ENCODE measurements at places on chromosomes 4 and X.
A peak's percentile ranks its signal among the peaks of the same experiment; 100 is the strongest.

DNA sequence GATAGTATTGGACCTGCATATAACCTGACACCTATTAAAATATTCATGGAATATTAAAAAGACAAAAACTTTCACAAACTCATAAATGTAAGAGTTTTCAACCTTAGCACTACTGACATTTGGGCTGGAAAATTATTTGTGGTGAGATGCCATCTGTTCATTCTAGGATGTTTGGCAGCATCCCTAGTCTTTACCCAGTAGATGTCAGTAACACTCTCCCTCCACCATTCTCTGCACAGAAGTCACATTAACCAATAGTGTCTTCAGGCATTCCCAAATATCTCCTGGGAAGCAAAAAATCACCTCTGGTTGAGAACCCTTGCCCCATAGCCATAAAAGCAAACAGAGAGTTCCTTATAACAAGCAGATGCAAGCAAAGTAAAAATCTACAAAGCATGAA lies 41.4 kb upstream of the NDST4 start:
- DNase-seq: no peak

DNA sequence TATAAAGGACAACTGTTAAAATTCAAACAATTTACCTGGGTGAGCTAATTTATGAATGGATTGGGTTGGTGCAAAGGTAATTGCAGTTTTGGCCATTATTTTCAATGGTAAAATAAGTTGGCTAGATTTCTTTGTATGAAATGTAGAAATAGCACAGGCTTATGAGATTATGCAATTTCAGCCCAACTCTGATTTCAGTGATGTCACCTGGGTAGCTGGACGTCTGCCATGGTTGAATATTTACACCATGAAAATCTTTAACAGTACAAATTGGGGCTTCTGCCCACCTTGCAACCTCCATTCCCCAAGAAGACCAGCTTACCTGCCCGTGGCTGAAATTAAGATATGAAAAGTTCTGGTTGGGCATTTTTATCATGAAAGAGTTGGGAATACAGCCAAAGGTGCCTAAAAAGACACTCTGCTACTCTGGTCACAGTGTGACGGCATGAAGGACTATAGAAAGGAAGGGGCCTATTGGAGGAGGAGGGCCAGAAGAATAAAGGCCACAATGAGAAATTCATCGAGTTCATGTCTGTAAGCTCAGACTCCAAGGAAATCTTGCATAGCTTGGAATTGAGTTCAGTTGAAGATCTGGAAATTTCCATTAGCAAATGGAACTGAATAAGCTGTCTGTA lies 29.7 kb downstream of the EGF start:
- DNase-seq: no peak

DNA sequence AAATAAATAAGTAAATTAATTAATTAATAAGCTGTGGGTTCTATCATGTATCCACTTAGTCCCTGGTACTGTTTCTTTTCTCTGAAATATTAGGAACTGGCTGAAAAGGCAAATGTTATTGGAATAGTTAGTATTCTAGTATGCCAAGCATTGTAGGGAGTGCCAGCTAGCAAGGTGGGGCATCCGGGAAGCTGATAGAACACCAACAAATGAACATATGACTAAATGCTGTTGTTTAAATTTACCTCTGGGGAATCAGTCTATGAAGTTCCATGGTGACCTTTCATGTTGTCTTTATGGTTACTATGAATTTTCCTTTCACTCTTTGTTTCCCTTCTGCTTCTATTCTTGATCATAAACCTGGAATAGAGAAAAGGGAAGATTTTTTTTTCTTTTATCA lies 32.7 kb downstream of the NUDT6 start:
- DNase-seq: no peak

DNA sequence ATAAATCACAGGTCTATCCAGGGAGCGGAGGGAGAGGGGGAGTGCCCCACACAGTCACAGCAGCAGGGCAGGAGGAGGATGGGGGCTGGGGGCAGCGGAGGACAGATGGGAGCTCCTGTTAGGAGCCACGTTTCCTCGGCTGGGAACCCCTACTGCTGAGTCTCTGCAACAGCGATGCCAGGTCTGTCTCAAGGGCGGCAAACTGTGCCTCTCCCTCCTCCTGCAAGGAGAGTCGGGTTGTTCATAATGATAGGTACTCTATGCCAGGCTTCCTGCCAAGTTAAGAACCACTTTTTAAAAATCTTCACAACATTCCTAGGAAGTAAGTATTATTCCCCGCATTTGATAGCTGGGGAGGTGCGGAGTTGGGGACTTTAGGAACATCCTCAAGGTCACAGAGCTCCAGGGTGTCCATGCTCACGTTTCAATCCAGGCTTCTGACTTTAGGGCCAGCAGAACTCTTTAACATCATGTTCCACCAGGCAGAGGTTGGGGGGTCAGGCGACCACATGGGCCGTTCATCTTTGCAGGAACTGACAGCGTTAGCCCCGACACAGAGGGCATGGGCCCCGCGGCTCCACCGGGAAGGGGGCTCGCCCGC lies 98.3 kb upstream of the MAML3 start:
- peak; percentile 60 for DNase-seq

DNA sequence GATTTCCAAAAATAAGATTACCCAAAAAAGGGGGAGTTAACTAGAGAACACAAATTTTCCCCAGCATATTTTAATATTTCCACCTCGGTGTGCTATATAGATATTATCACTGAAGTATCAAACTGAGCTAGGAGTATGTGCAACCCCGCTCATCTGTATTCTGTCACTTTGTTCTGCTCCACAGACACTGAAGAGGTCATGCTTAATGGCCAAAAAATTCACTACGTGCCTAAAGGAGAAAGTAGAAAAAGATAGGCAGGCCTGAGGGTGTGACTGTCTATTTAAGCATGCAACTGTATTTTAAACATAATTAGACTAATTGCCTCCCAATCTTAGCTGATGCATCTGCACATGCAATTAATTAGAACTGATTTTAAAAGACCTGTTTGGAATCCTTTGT lies 24.5 kb downstream of the SH3RF1 start:
- peak; percentile 38 for DNase-seq

- no peak for DNase-seq
Measured at GRCh38 chrX:50114113-50114512, 86.7 kb downstream of the AKAP4 start.

- no peak for DNase-seq
Measured at GRCh38 chrX:129647418-129648410, 7.0 kb downstream of the APLN start.

DNA sequence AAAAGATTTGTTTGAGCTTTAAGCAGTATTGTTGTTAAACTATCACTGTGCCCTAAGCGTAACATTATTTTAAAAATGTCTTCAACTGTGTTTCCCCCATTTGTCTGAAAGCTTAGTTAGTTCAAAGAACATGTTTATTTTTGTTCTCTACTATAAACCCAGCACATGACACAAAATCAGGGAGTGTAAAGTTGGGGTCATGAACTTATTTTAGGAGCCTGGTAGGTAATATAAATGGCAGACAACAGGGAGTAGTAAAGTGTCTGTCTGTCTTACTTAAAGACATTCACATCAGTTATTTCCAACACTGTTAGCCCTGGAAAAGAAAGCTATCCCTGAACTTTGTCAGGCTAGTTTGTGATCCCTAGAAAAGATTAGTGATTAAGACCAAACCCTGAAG lies 3.9 kb downstream of the AIMP1 start:
- no peak for DNase-seq

GRCh38 chrX:9857575-9858474 lies 71.6 kb downstream of the SHROOM2 start:
- DNase-seq: no peak

DNA sequence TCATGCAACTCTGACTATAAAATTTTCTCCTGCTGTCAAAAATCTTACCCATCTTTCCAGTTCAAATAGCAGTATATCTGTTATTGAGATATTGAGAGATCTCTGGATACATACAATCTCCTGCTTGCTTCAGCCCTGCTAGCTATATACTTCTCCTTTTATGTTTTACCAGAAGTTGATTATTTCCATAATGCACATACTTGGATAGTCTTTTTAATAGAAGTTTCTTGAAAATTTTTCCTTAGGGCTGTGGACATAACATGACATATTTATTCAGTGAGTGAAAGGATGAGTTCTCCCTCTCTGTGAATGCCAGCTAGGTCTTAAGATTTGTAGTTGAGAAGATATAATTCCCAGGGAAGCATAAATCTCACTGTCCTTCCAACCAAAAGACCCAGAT lies 234.1 kb upstream of the NR3C2 start:
- DNase-seq: no peak

GRCh38 chr4:36280555-36280954 lies 861 bp upstream of the DTHD1 start:
- DNase-seq: no peak

- no peak for DNase-seq
Measured at GRCh38 chr4:100288811-100289529, 98.7 kb upstream of the DDIT4L start.

GRCh38 chr4:140943486-140944198 lies 187.5 kb upstream of the TBC1D9 start:
- DNase-seq: no peak

DNA sequence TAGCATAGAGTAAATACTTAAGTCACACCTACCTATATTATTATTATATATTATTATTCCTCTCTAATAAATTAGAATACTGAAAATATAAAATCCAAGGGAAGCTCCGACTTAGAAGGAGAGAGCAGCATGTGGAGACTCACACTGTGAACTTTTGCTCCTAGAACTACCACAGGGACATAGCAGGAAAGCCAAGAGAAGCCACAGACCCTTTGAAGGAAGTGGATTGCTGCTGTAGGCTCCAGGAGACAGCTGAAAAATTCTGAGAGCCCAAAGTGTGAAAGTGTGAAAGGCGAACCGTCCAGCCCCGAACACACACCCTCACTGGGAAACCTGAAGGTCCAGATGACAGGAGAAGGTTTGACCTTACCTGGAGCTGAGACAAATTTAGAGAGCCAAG lies 177.0 kb downstream of the FAM13A start:
- no peak for DNase-seq

DNA sequence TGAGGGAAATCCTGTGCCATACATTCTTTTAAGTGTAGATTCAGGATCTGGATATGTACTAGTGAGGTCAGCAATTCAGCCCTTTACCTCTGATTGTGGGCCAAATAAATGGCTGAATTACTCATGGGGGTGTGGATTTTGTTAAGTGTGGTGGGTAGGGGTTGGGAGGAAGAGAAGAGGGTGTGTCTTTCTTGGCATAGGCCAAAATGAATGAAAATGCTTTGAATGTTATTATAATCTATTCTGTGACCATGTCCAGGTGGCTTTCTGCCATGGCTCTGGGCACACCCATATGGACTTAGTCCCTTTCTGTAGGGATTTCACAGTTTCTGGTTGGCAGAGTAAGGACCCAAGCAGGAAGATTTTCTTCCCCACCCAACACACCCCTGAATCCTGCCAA lies 244.3 kb downstream of the CBR4 start:
- no peak for DNase-seq

- no peak for DNase-seq
Measured at GRCh38 chrX:4825550-4825949, 1112.1 kb upstream of the PRKX start.

DNA sequence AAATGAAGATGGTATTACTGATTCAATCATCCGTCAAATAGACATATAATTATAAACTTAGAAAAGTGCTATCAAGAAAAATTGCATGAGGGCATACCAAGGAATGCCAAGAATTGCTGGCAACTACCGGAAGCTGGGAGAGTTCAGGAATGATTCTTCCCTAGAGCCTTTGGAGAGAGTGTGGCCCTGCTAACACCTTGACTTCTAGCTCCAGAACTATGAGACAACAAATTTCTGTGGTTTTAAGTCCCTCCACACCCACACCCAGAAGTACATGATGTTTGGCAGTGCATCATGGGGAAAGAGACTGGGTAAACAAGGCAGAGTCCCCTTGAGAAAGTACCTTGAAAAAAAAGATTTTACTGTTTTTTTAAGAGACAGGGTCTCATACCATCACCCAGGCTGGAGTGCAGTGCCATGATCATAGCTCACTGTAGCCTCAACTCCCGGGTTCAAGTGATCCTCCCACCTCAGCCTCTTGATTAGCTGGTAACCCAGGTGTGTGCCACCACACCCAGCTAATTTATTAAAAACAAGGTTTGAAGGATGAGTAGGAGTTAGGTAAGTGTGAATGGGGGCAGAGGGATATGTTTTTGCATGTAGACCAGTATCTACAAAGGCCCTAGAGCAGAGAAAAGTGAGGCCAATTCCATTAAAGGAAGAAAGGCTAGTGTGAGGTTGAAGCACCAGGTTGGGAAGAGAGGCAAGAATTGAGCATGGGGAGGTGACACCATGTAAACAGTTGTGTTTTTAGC lies 53.1 kb downstream of the GSX2 start:
- DNase-seq: no peak

DNA sequence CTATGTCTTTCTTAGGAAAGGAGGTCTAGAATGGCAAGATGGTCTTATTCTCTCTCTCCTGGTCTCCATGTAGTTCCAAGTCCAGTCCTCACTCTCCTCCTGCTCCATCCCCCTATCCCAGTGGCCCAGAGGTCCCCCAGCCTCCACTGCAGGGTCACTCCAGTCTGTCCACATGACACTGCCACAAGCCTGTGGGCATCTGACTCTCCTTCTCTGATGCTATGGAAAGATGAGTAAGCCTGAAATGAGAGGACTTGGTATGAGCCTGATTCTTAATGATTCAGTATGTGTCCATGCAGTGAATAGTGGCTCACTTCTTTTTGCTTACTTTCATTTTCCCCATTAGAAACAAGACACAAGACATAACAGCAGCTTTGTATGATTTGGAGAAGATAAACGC lies 516.8 kb upstream of the ADGRL3 start:
- no peak for DNase-seq

DNA sequence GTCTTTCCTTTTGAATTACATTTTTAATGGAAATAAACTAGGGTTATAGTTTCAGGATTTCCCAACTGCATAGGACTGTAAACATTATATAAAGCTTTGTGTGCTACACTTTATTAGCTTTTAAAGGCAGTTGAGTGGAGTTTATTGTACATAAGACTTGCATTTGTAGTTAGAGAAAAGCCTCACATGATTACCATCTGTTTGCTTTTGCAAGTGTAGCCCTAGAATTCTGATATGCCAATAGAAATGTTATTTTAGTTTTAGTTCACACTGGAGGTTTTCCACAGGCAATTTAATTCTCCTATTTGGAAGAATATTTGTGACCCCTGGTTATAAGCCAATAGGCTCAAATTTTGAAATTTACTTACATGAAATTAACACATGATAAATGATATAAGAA lies 41.3 kb upstream of the ANK2 start:
- no peak for DNase-seq

GRCh38 chr4:93810340-93810992 lies 18.1 kb upstream of the ATOH1 start:
- DNase-seq: peak; percentile 13

- DNase-seq: no peak
Measured at GRCh38 chrX:17741123-17741511, 3.8 kb downstream of the SCML1 start.

- no peak for DNase-seq
Measured at GRCh38 chr4:6714954-6715353, 1.0 kb upstream of the BLOC1S4 start.

GRCh38 chr4:25178838-25179261 lies 18.6 kb upstream of the SEPSECS start:
- DNase-seq: no peak

GRCh38 chrX:103158317-103158621 lies 56.6 kb upstream of the BEX4 start:
- DNase-seq: no peak
